Vagina (tissue), 2 donors: ENCODE measurements at places on chromosomes 13 and 19.

GRCh38 chr13:44620057-44620456 is 43.9 kb upstream of the TSC22D1 start:
- DNase-seq: no peak

DNA sequence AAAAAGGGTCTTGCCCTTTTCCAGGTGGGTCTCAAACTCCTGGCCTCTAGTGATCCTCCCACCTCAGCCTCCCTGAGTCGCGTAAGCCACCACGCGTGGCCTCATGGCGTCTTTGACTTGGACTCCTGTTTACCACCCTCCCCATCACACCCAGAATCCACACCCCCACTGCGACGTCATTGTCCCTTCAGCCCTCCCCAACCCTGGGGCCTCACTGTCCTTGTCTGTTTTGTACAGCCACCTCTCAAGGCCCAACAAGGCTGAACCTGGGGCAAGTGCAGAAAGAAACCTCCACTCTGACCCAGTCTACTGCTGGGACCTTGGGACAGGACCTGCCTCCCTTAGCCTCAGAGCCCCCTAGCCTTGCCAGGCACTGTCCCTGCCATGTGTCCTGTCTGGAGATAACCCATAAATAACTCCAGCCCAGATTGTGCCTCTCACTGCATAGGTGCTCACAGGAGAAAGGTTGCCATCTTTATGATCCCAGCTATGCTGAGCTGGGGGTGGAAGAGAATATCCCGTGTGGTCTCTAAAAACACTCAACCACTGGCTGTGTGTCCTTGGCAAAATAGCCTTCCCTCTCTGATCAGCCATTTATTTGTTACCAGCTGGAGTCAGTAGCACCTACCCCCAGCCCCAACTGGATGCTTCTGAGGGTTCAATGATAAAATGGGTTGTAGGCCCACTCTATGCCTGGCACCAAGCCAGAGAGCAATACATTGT is 1.8 kb upstream of the IFI30 start:
- no peak for DNase-seq

DNA sequence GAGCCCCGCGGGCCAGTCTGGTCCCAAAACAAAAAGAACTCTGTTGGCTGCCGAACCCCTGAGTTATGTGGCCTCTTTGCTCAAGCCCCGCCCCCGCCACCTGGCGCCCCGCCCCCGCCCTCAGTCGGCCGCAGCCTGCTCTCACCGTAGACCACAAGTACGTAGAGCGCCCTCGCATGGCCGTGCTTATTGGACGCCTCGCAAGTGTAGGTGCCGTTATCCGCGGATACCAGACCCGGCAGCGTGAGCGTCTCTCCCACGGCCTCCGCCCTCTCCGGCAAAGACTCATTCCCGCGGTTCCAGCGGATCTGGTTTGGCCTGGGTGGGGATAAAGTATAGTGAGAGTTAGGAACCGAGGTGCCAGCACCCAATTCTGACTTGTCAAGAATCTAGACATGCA is 5.5 kb upstream of the ZNF428 start:
- DNase-seq: no peak

GRCh38 chr19:40370997-40371801 is 18.8 kb downstream of the HIPK4 start:
- no peak for DNase-seq

GRCh38 chr19:434152-434960 is 25.4 kb upstream of the C2CD4C start:
- DNase-seq: no peak

- DNase-seq: no peak
These were observed 170.4 kb upstream of the UBL3 start for GRCh38 chr13:30020726-30021312.

DNA sequence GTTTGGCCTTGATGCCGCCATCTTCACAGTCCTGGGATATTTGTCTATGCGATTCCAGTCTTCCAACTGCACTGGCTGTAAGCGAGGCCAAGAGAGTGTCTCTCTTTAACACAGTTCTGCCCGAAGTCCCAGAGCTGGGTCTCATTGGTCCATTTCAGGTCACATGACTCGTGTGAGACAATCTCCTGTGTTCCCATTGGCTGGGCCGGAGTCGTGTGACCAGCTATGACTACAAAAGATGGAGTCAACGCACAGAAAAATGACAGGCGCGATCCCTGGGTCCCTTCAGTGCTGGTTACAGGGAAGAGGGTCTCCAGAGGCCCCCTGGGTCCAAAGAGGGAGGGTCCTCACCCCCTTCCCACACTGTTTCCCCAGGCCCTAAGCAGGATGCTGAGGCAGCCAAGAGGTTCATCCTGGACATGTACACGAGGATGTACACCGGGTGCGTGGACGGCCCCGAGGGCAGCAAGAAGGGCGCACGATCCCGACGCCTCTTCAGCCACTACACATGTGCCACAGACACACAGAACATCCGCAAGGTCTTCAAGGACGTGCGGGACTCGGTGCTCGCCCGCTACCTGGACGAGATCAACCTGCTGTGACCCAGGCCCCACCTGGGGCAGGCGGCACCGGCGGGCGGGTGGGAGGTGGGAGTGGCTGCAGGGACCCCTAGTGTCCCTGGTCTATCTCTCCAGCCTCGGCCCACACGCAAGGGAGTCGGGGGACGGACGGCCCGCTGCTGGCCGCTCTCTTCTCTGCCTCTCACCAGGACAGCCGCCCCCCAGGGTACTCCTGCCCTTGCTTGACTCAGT is 15.9 kb upstream of the S1PR4 start:
- DNase-seq: no peak

- DNase-seq: no peak
These were observed 20.9 kb upstream of the SIGLEC11 start for GRCh38 chr19:49981603-49982593.

DNA sequence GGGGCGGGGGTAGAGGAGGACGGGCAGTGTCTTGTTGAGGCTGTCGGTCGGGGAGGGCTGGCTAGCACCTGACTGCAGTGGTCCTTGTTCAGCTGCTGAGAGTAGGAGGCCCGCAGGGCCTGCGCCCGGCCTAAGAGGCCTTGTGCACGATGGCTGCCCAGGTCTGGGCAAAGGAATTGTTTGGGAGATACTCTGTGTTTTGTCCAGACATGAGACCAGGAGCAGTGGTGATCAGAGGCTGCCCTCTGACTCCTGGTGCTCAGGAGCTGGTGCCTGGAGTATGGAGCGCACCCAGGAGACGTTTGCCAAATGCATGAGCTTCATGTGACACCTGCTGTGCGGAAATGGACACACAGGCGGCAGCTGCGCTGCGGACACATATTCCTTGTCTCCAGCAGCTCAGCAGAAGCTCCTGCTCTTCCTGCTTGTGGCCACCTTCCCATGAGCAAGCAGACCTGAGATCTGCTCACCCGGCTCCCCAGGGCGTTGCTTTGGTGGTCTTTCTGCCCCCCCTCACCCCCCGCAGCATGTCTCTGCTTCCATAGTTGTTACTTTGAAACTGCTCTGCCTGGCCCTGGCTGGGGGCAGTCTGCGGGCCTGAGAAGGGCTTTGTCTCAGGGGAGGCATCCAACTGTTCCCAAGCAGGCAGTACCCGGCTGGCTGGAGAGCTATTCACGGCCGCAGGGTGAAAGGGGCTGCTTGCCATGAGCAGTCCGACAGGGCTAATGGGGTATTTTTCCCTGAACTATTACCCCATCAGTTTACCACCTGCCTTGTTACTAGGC is 163.9 kb downstream of the TEX29 start:
- DNase-seq: no peak

GRCh38 chr13:51981355-51981754 is 29.9 kb downstream of the ATP7B start:
- no peak for DNase-seq

GRCh38 chr13:112114391-112114790 is 47.4 kb downstream of the SOX1 start:
- no peak for DNase-seq

GRCh38 chr19:10604460-10604980 is 17.4 kb upstream of the AP1M2 start:
- no peak for DNase-seq

- DNase-seq: no peak
These were observed 1.4 kb upstream of the ZNF584 start for GRCh38 chr19:58406818-58407657.

DNA sequence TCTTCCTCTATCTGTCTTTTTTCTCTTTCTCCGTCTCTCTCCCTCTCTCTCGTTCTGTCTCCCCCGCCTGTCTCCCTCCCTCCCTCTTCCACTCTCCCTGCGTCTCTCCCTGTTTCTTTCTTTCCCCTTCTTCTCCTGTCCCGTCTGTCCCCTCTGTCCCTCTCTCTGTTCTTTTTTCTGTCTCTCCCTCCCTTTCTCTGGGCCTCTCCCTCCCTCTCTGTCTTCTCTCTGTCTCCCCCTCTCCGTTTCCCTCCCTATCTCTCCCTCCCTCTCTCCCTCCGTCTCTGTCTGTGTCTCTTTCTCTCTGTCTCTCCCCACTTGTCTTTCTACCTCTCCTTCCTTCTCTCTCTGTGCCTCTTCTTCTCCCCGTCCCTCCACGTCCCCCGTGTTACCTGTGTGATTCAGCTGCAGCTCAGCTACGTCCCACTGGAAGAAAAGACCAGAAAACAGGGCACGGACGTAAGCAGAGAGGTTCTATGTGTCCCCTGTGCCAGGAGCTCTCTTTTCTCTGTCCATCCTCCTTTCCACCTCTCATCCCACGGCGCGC is 1.2 kb downstream of the CD70 start:
- DNase-seq: no peak

GRCh38 chr19:56671613-56671994 is at the start of gene ZNF835:
Gene ZNF835, minus strand, starts transcription at chr19:56671757. Its CDS starts 6,559 bp downstream, at chr19:56665198.
- no peak for DNase-seq

DNA sequence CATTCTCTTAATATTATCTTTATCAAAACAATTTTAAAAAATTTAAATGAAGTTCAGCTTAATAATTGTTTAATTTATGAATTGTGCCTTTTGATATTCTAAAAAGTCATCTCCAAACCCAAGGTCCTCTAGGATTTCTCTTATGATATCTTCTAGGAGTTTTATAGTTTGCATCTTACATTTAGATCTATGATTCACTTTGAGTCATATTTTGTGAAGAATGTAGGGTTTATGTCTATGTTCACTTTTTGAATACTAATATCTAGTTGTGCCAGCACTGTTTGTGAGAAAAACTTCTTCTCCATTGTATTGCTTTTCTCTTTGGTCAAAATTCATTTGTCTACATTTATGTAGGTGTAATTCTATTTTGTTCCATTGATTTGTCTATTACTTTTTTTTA is 1068.4 kb upstream of the SPRY2 start:
- no peak for DNase-seq

GRCh38 chr13:27176470-27177410 is 5.1 kb upstream of the USP12 start:
- no peak for DNase-seq

DNA sequence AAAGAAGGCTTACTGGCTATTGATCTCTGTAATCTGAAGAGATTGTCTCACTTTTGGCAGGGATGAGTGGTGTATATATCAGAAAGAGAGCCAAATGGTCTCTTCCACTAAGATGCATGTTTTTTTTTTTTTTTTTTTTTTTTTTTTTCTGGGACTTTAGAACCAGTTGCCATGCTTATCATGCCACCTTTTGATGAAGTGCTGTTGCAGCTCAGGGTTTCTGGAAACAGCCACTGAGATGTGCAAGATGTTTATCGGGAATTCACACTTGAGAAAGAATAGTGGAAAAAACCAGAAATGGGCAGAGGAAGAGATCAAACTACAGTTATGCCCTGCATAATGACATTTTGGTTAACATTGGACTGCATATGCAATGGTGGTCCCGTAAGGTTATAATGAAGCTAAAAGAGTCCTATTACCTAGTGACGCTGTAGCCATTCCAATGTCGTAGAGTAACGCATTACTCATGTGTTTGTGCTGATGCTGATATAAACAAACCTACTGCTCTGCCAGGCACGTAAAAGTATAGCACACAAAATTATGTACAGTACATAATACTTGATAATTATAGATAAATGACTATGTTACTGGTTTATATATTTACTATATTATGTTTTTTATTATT is 121.0 kb downstream of the KLF5 start:
- DNase-seq: no peak

DNA sequence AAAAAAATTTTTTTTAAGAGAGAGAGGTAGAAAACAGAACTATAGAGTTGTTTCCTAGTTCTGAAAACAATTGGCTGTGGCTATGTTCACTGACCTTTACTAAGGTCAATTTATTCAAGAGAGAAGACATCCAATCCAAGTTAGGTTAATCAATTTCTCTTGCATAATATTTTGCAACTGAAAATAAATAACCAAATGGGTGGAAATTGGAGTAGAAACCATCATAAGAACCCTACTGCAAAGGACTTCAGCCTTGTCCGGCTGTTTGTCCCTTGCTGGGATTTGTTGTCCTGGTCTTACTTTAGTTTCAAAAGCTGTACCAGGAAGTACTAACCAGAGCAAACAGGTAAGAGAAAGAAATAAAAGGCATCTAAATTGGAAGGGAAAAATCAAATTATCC is 23.3 kb upstream of the ZC3H13 start:
- DNase-seq: no peak

DNA sequence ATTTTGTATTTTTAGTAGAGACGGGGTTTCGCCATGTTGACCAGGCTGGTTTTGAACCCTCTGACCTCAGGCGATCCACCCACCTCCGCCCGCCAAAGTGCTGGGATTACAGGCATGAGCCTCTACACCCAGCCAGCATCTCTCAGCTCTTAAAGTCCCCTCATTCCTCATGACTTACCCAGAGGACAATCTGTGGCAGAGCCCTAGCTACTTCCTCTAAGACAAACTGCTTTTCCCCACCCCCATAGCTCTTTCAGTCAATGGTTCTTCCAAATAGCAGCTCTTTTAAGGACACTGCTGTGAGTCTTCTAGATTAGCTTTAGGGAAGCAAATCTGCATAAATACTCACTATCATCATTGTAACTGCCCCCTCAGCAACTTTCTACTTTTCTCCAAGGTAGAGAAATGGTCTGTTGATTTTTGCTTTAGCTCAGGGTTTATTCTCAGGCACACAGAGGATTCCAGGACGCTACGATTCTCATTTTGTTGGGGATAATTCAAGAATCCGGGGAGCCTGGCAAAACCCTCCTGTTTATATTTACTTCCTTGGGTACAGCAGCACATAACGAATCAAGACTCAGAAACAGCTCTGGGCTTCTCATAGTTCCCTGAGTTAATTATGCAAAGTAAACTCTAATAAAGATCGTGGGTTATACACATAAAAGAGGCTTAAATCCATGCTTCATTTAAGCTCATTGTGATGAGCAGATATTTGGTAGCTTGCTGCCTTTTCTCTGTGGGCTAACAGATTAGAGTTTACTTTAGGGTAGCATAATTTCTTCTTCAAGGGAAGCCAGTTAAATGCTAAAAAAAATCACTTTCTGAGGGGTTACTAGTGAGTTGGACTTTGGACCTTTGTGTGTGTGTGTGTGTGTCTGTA is 357.4 kb downstream of the TDRD3 start:
- DNase-seq: no peak

- no peak for DNase-seq
These were observed 194.0 kb upstream of the NBEA start for GRCh38 chr13:34748073-34748472.

DNA sequence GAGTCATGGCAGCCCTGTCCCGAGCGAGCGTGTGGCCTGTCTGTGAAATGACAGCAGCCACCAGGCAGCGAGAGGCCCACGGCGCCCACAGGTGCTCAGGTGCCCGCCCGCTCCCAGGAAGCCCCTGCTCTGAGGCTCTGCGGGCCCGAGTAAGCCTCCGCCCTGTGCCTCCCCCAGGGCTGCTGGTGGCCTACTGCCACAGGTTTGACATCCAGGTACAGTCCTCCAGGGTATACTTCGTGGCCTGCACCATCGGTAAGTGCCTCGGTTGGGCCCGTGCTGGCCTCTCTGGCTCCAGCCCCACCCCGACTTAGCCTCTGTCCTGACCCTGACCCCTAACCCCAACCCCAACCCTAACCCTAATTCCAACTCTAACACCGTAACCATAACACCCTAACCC is 15.0 kb upstream of the TMPRSS9 start:
- DNase-seq: no peak

GRCh38 chr13:21879263-21879914 is 208.5 kb downstream of the FGF9 start:
- DNase-seq: no peak

- DNase-seq: no peak
These were observed 5.9 kb upstream of the CACNG7 start for GRCh38 chr19:53903055-53903680.
